ENCODE measurements at places on chromosomes 12 and 14.

DNA sequence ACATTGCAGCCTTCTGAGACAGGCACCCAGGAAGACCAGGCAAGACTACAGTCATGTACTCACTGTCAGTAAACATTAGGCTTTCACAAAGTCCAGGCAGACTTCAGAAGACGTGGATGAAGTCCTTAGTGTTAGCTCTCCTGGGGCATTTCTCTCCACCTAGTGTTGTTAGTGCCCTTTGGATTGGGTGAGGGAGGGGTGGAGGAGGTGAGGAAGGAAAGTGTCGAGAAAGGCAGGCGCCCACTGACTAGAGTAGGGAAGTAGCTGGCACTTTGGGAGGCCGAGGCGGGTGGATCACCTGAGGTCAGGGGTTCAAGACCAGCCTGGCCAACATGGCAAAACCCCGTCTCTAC is 20.2 kb downstream of the TMEM229B start:
- no peak for DNase-seq

DNA sequence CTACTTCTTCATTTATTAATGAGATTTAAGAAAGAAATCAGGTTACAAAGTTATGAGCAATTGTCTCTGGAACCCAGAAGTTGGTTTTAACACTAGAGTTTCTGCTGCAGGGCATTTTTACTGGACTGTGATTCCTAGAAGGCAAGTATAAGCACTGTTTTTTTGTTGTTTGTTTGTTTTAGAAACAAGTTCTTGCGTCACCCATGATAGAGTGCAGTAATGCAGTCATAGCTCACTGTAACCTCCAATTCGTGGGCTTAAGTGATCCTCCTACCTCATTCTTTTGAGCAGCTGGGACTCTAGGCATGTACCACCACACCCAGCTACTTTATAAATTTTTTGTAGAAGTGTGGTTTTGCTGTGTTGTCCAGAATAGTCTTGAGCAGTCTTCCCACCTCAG is 25.6 kb downstream of the RAP1B start:
- no peak for DNase-seq

GRCh38 chr14:54676812-54677708 is 110.1 kb downstream of the SAMD4A start:
- DNase-seq: no peak

- DNase-seq: no peak
These were observed 92.7 kb downstream of the CACNA1C start for GRCh38 chr12:2145433-2145998.

GRCh38 chr12:6956021-6956727 is 5.0 kb downstream of the PTPN6 start:
- DNase-seq: no peak

DNA sequence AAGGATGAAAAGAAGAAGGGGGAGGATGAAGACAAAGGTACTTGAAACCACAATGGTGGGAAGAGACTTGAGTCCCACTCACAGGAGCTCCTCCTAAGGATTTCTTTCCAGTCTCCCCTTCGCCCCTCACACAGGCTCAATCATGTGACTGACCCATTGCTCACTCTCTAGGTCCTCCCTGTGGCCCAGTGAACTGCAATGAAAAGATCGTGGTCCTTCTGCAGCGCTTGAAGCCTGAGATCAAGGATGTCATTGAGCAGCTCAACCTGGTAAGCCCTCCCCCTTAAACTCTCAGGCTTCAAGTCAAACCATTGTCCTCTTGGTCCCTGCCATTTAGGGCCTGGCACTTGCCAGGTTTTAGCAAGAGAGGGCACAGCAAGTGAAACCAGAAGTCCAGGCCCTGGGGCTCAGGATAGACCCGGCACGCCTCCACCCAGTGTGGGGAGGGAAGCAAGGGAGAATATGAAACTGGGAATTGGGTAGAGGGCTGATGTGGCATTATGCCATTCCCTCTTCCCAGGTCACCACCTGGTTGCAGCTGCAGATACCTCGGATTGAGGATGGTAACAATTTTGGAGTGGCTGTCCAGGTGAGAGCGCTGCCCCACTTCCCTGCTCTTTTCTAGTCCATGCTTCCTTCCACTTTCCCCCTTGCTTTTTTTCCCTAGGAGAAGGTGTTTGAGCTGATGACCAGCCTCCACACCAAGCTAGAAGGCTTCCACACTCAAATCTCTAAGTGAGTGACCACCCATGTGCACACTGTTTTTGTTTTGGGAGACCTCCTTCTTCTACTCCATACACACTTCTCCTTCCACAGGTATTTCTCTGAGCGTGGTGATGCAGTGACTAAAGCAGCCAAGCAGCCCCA is 1.8 kb downstream of the PSME1 start:
- DNase-seq: no peak

- DNase-seq: no peak
These were observed 425.2 kb downstream of the EGLN3 start for GRCh38 chr14:33525626-33526025.

DNA sequence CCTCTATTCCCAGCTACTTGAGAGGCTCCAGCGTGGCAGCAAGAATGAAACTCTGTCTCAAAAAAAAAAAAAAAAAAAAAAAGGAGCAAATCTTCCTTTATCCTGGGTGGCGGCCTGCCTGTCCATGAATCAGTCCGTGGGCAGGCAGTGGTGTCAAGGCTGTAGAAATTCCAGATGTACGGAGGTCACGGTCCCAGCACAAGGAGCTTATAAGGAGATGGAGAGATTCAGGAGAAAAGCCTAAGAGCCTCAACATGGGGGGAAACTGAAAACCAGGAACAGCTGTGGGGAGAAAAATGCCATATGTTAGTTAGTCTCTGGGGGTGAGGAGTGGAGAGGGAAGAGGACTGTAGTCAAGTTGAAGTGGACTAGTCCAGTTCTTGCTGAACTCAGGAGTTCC is 130.5 kb upstream of the CRY1 start:
- no peak for DNase-seq

DNA sequence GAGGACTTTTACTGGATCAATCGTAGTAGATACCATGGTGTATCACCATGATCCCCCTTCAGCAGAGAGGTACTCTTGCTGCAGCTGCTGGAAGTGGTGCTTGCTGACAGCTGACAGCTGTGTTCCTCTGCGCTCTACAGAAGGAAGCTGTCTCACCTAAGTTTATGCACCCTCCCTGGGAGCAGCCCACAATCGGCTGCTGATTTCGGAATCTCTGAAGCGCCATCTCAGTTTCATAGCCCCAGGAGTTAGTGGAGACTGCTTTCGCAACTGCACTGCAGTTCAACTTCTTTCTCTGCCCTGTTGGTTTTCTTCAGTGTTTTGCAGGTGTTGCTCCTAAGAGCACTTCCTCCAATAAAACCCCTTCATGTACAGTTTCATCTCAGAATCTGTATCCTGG is 237.9 kb downstream of the PAWR start:
- no peak for DNase-seq

- no peak for DNase-seq
These were observed 124.8 kb downstream of the FOXA1 start for GRCh38 chr14:37470251-37470650.

DNA sequence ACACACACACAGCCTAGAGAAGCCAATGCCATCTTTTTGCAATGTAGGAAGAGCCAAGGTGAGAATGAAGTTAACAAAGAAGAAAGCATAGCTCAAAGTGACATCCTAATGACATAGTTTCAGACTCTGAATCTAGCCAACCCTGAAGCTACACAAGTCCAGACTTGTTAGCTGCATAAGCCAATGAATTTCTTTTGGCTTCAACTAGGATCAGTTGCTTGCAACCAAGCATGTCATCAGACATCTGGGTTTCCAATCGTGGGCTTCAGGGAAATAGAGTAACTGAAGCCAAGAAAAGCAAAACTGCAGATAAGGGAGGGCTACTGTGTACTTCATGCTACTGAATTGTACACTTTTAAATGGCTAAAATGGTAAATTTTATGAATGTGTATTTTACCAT is 4.4 kb upstream of the GPHN start:
- no peak for DNase-seq

GRCh38 chr12:53231921-53232645 is at the start of gene RARG:
TSS of gene RARG (minus strand) at chr12:53232209. CDS start at chr12:53227545, 4,664 bp downstream.
- peak; percentile 34 for DNase-seq

- DNase-seq: no peak
These were observed 59.5 kb upstream of the IGF1 start for GRCh38 chr12:102539651-102540553.

DNA sequence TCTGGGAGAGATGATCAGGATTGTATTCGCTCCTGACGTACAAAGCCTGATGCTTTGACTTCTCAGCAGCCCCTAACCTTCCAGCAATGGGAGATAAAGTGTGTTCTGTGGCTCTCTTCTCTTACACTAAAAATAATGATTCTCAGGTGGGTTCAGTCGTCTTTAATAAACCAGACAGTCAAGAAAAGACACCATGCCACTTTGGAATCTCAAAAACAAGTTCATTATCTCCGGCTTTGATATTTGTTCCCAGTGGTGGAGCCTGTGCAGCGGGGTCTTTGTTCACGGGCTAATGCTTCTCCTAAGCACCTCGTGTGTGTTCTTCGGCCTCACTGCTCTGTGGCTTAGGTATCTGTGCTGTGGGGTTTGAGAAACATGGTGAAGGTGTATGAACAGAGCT is 1.6 kb downstream of the ACVR1B start:
- no peak for DNase-seq

- no peak for DNase-seq
These were observed 6.4 kb upstream of the A2M start for GRCh38 chr12:9122091-9122609.

DNA sequence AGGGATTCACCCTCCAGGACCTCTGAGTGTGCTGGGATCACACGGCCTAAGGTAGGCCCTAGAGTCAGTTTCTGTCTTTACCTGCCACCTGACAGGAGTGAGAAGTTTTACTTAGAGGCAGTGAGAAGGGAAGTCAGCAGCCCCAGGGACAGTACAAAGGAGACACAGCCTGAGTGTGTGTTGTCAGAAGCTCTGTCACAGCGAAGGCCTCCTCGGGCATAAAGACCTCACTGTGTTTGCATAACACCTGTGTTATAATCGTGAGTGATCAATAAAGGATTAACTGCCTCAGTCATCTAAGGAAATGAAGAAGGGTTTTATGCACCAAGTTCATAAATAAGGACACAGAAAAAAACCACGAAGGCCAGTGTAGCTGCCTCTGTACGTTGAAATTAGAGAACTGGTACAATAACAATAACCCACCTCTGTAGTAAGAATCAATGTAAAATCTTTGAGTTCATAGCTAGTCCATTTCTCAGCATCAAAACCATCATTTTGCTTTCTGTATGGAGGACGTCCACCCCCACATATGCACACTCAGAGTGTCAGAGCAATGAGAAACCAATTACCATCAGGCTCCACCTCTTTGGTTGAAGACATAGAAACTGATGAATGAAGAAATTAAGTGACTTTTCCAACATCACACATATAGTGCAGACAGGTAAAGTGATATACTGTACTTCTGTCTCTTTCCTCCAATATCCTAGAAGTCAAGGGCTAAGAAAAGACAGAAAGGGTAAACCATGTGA is 159.3 kb downstream of the DAD1 start:
- DNase-seq: no peak

DNA sequence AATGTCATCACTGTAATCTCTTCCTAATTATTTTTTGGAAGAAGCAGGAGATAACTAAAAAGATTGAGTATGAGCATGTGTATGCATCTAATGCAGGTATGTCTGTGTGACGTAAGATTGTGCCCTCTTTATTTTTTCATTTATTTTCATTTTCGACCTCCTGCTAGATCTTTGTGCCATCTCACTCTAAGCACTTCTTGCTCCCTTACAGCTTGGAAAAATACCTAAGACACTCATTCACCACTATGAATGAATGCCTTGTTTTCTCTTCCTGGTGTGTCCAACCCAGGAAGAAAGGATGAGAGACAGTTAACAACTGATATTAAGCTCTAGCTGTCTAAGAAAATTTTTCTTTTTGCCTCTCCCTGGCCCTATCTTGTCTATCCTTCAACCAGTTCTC is 76.8 kb upstream of the CISTR start:
- DNase-seq: no peak

DNA sequence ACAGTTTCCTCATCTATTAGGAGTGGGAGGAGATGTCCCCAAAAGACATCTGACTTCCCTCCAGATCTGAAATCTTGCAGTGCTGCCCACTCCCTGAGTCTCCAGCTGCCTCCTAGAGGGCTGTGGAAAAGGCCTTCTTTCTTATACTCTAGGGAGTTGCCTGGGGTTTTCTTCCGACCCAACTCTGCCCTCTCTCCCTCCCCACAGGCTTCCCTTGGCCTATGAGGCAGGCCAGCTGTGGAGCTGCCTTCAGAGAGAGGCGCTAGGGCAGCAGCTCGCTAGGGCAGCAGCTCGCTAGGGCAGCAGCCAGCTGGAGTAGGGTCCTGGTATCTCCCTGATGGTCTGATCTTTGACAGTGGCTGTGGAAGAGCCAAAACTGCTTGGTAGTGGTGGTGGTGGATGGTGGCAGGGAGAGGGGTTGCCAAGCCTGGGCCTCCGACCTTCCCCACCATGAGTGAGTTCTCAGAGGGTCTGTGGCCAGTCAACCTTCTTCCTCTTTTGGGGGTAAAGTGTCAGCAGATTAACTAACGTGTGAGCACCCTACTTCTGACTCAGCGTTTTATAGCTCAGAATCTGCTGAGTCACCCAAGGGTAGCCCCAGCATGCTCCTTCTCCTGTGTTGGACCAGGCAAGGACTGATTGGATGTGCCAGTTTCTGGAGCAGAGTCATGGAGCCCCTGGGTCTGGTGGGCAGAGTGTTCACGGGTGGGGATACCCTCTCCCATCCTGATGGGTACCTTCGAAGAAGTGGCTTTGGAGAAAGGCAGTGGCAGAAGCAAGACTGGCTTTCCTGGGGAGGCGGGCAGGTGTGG is 2.3 kb downstream of the SLC48A1 start:
- DNase-seq: no peak

DNA sequence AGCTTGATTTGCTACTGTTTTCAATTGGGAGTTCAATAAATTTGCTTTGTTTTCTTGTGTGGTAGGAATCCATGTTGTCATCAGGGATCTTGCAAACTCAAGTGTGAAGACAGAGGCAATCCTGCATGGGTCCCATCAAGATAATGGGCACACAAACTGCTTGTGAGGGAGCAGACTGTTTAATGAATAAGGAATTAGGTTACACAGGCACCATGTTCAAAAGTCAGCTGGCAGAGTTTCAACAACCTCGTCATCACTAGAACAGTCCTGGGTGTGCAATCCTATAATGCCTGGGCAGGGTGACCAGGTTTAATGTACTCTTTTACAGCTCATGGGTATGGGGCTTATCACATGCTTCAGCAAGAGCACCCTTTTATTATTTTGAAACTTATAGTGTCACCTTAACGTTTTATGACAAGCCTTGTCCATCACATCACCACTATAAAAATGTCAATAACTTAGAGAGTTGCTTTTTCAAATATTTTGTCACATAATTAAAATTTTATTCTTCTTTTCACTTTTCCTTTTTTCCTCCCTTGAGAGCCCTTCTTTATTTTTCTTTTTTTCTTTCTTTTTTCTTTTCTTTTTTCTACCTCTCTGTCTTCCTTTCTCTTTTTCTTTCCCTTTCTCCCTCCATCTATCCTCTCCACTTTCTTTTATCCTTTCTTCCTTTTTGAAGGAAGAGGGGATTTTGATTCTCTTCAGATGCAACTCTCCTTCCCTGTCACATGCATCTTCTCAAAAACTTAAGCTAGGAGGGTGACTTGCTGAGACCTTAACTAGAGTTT is 252.2 kb upstream of the ATP2B1 start:
- DNase-seq: no peak

Data from activated naive CD4-positive, alpha-beta T cell (primary cell).